ENCODE measurements at places on chromosomes 5 and 9.

DNA sequence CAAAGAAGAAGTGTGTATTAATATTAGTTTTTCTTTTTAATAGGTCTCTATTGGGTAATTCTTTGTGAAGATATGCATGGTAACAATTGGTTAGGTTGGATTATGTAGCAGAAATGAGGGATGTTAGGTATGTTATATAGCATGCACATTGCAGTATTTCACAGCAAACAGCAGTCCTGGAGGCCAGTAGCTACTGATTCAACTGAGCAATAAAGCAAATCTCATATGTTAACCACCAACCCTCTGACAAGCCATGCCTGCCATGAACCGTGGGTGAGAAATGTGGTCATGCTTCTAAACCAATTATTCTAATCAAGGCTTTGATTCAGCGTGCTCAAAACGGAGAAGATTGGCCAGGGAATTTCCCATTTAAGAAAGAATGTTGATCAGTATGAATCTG, 313.0 kb upstream of the CDH6 start:
- DNase-seq: no peak

GRCh38 chr5:121668635-121669034, 183.0 kb upstream of the FTMT start:
- peak; percentile 85 for DNase-seq

DNA sequence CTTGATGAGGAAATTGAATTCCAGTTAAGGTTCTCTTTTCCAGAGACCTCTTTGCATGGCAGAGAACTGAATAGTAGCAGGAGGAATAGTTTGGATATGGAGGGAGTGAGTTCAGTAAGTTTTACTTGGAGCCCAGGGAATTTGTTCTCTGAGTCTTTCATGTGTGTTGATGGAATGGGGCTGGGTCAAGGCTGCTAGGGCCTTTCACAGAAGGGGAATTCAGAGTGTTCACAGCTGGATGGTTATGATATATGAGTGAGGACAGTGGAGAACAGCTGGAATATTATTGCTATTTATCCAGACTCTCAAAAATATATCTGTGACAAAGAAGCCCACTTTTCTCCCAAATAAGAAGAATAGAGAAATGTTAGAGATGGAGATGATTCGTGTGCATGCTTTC, 372.8 kb downstream of the PLK2 start:
- no peak for DNase-seq

DNA sequence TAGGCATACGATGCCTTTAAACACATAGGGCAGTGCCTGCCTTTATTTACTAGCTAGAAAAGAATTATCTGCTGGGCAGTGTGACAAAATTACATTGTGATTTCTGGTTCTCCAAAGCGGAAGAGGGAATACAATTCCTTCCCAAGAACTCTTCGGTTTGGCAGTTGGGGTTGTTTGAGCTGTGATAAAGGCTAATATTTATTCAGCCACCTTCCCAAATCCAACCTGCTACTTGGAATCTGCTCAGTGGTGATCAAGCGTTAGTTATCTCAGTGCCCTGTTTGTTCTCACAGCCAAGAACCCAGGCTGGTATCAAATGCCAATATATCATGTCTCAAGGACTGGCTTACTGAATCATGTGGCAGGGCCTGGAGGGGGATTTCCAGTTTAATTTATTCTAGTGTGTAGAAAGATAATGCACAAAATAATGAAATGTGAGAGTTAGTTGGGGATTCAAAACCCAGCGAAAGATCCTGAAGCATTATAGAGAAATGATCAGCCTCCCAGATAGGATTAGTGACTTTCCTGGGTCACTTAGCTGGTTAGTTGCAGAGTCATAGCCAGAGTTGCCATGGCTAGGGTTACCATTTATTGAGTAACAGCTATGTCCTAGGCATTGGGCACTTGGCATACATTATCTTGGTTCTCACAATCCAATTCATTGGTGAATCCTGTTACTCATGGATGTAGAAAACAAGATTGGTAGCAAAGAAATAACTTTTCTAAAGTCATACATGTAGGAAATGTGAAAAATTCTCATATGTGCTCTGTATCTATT, 457.0 kb upstream of the KLF4 start:
- DNase-seq: no peak

DNA sequence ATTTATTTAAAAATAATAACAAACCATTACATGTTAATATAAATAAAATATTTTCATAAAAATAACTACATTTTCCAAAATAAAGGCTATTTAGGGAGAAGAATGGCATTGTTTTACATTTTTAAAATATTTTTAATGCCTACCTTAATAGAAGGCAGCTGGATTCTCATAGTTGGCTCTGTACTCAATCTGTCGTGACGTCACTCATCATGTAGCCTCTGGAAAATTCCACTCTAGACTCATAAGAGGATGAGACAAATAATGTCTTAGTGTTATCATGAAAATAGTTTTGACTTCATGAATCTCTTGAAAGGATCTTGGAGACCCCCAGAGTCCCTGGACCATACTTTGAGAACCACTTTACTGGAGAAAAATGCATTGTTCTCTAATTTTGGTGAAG, 93.1 kb downstream of the NXNL2 start:
- DNase-seq: no peak

DNA sequence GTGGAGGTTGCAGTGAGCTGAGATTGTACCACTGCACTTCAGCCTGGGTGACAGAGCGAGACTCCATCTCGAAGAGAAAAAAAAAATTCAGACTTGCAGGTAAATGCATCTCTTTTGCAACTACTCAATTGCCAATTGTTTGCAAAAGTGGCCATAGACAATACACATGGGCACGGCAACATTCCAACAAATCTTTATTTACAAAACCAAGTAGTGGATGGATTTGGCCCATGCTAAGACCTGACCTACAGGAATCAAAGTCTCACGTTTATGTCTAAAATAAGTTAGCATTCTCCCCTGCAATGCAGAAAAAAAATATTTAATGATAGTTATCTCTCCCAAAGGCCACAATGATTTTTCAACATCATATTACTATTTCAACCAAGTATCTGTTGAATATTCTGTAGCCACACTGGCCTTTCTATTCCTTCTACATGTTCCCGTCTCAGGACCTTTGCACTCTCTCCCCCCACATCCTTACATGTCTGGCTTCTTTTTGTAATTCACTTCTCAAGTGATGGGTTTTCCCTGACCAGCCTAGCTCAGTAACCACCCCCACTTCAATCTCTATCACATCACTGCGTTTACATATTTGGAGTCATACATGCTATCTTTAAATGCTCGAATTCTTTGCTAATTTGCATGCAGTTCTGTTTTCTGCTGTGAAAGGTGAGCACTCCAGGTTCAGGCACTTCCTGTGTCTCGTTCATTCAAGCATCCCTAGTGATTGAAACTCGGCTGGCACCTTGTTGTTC, 54.2 kb downstream of the FNBP1 start:
- DNase-seq: no peak

GRCh38 chr5:150763023-150763769, 4.4 kb upstream of the DCTN4 start:
- peak; percentile 53 for DNase-seq

GRCh38 chr9:83138422-83139135, 75.6 kb upstream of the RASEF start:
- DNase-seq: no peak

GRCh38 chr9:84838879-84839278, 169.3 kb downstream of the NTRK2 start:
- DNase-seq: no peak

GRCh38 chr9:98709968-98710965, 1.5 kb upstream of the GABBR2 start:
- peak; percentile 53 for DNase-seq

DNA sequence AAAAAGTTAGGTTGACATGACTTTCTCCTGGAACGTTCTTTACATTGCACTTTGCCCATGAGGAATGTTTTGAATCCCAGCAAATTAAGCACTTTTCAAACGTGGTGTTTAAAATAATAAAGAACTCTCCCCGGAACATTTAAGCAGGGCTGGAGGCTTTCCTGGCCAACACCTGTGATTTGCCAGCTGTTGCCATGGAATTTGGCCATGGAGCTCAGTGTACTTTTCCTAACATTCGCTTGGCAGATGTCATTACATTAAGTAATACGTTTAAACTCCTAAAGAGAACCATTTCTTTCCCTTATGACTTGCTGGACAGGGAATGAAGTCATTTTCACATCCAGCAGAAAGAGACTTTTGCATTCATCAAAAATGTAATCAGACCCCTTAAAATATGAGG, 146.1 kb downstream of the GAS1 start:
- DNase-seq: peak; percentile 41

DNA sequence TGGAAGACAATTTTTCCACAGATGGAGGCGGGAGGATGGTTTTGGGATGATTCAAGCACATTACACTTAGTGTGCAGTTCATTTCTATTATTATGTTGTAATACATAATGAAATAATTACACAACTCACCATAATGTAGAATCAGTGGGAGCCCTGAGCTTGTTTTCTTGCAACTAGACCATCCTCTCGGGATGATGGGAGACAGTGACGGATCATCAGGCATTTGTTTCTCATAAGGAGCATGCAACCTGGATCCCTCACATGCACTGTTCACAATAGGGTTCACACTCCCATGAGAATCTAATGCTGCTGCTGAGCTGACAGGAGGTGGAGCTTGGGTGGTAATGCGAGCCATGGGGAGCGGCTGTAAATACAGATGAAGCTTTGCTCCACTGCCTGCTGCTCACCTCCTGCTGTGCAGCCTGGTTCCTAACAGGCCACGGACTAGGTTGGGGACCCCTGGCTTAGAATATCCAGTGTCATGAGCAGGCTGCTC, 1.6 kb downstream of the STKLD1 start:
- DNase-seq: no peak

DNA sequence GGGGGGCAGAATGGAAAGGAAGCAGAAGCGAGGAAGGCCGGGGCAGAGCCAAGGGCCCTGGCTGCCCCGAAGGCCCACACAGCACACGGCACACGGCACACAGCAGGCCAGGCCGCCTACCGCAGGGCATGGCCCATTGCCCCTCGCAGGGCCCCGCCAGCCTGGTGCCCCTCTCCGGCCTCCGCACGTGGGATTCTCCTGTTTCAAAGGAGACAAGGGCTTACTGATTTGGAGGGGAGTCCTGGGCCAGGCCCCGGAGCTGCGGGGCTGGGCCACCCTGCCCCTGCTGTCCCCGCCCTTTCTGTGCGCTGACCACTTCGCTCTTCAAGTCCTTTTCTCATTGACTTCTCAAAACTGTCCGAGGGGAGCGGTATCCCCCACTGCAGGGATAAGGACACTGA, 7.7 kb upstream of the PHYKPL start:
- no peak for DNase-seq

- DNase-seq: no peak
Observed at GRCh38 chr9:126932871-126933321, 18.3 kb downstream of the RALGPS1 start.

GRCh38 chr5:128736553-128736952, 198.5 kb upstream of the FBN2 start:
- DNase-seq: peak; percentile 44

GRCh38 chr5:154519359-154519758, 41.3 kb upstream of the HAND1 start:
- DNase-seq: peak; percentile 4

- DNase-seq: no peak
Observed at GRCh38 chr5:116441223-116441622, 133.4 kb downstream of the SEMA6A start.

DNA sequence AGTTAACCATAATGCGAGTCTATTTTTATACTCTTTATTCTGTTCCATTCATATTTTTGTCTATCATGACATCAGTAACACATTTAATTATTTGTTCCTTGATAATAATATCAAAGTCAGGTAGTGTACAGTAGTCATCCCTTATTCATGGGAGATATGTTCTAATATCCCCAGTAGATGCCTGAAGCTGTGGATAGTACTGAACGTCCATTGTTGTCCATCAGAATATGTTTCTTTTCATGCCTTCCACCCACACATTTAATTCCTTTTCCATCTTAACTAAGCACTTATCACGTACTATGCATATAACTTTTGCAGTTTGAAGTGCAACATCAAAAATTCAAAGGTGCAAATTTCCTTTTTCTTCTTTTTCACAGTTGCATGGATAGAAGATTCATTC, 53.6 kb downstream of the FER start:
- DNase-seq: no peak
